ENCODE measurements at places on chromosomes 13 and 19.

DNA sequence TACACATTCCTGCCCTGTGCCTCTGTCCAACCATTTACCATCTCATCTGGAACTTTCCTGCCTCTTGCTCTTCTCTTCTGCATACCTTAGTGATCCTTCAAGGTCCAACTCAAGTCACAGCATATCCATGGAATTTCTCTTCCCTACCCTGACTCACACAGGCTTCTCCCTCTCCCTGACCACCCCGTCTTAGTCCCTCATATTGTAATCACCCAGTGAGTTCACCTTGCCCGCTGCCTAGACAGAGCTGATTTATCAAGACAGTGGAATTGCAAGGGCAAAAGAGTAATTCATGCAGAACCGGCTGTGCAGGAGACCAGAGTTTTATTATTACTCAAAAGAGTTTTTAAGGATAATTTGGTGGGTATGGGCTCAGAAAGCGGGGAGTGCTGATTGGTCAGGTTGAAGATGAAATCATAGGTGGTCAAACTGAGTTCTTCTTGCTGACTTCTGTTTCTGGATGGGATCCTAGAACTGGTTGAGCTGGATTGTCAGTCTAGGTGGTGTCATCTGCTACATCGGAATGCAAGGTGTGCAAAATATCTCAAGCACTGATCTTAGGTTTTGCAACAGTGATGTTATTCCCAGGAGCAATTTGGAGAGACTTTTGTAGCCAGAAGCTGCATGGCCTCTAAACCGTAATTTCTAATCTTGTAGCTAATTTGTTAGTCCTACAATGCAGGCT, 67.2 kb downstream of the HSPH1 start:
- H3K27me3 ChIP-seq: peaks cover 2% of the 10 kb centered on the region
- no peak for DNase-seq
- no peak overlapping the region for H3K27ac ChIP-seq
- no peak overlapping the region for H3K4me3 ChIP-seq

GRCh38 chr19:35408284-35409171, 37.7 kb downstream of the GPR42 start:
- no peak overlapping the region for H3K27ac ChIP-seq
- no peaks in the 10 kb centered on the region for H3K27me3 ChIP-seq
- peaks cover 2% of the 10 kb centered on the region for H3K4me1 ChIP-seq

- H3K4me1 ChIP-seq: peaks cover 2% of the 10 kb centered on the region
- H3K36me3 ChIP-seq: no peaks in the 10 kb centered on the region
- H3K27ac ChIP-seq: no peak overlapping the region
- H3K4me3 ChIP-seq: no peak overlapping the region
- DNase-seq: no peak
Observed at GRCh38 chr13:21894091-21894490, 223.2 kb downstream of the FGF9 start.

DNA sequence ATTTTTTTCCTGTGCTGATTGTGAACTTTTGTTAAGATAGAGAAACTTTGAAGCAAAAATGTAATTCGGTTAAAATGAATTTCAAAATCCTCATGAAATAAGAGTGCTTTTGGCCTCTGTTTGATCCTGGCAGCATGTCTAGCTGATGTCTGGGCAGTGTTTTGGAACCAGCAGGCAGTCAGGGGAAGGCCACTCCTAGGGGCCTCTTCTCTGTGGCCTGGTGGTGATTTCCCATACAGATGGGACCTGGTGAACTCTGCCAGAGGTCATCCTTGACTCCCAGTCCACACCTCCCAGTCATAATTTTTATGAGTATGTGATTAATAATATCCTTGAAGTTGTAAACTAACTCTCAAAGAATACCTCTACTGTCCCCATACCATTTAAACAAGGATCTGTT, 226.6 kb downstream of the PCCA start:
- DNase-seq: no peak
- H3K27ac ChIP-seq: no peak overlapping the region
- no peaks in the 10 kb centered on the region for H3K4me1 ChIP-seq
- no peak overlapping the region for H3K4me3 ChIP-seq
- peaks cover 24% of the 10 kb centered on the region for H3K36me3 ChIP-seq

Data from neuronal stem cell (in vitro differentiated cells).